Activated CD8-positive, alpha-beta memory T cell treated with anti-CD3 and anti-CD28 coated beads for 1 hour (primary cell): ENCODE measurements at places on chromosomes 12 and 14.

DNA sequence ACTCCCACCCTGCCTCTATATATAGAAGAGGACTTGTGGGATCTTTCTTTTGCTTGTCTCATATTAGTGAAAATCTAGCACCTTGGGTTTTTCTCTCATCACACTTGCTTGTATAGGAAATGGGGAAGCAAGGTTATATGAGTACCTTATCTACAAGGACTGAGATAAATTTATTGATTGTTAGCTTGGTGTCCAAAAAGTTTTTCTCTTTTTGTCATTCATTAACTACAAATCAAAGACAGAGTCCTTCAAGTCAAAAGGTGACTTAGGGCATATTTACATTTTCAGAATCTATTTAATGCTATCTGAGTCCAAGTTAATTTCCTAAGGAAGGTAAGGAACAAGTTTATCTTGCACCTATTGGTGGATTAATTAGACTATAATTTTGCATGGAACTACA, 92.7 kb downstream of the SNAPC1 start:
- no peak for DNase-seq

DNA sequence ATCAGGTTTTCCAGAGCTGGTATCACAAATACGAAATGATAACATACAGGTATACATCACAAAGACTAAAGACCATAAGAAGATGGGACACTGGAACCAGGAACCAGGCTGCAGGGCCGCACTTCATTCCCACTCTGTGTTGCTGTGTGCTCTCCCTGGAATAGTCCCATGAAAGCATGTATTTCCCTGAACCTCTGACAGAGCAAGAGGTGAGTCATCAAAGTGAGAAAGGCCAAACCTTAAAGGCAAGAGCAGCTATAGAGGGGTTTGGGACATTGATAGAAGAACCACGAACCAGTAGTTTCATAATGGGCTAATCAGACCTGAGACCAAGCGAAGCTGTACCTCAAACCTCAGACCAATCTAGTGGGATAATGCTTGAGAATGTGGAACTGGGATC, 283.0 kb upstream of the PRKD1 start:
- no peak for DNase-seq

DNA sequence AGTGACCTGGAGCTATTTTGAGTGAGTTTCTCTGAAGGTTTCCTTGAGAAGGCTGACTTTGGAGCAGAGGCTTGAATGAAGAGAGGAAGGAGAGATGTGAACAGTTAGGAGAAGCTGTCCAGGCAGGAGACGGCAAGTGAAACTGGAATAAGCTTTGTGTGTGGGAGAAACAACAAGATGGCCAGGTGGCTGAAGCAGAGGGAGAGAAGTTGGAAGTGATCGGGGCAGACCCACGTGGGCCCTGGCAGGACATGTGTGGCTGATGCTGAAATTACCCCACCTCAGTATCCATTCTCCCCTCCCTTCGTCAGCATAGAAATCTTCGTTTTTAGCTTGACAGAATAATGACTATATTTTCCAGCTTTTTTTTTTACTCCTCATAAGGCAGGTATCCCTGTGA, 809.2 kb upstream of the TMEM132C start:
- no peak for DNase-seq

- DNase-seq: no peak
These were observed 31.7 kb upstream of the KCNJ8 start for GRCh38 chr12:21806255-21806654.

GRCh38 chr14:99055019-99055418, 217.0 kb downstream of the BCL11B start:
- DNase-seq: no peak

DNA sequence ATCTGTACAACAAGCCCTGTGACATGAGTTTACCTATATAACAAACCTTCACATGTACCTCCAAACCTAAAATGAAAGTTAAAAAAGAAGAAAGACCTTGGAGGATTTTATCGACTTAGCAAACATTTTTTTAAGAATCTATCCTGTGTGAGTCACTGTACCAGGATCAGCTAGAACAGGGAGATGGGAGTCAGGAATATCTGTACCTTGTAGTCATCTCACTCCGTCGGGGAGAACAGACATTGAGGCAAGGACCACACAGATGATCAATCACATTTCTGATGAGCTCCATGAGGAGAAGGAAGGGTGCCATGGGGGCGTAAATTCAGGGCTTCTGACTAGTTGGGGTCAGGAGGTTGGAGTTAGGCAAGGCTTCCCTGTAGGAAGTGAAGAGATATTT, 310.6 kb downstream of the VRK1 start:
- no peak for DNase-seq

- no peak for DNase-seq
These were observed 9.9 kb upstream of the ADIPOR2 start for GRCh38 chr12:1680804-1681492.

DNA sequence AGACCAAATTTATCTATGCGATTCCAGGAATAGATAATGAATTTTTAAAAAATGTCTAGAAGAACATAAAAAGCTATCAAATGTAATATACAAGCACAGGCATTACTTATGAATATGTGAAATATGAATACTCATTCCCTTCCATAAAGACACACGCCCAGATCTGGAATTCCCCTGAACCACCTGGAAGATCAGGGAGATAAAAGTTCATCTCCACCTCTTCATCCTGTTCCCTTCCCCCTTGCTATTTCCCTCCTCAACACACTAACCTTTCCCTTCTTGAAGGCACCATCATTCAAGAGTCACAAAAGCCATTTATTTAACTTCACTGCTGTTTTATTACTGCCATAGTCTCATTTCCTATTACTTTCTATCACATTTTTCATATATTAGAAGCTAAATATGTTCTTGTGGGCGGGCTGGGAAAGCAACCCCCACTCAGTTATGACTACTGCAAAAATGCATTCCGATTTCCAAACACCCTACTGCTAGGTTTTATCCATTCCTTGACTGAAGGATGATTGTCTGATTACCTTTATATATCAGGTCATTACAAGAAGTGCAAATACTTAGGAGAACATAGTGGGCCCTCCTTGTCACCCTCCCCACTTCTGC, 16.1 kb downstream of the FGD6 start:
- DNase-seq: no peak

DNA sequence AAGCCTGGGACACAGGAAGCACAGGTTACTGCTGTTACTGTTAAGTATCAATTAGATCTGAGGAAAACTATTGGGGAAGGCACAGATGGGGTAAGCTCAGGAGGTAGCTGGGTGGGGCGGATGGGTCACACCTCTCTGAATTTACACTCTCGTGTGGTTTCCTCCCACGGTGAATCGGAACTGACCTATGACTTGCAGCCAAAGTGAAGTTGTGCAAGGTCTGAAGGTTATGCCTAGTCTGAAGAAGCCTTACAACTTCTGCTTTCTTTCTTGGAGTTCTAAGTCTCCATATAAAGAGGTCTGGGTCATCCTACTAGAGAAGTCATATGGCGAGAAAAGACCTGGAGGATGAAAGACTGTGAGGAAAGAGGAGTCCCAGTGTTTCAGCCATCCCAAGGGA, 25.6 kb upstream of the GPATCH2L start:
- no peak for DNase-seq

GRCh38 chr14:87901236-87901635, 91.7 kb downstream of the GALC start:
- DNase-seq: no peak
